ENCODE measurements at places on chromosomes 5 and 9.

DNA sequence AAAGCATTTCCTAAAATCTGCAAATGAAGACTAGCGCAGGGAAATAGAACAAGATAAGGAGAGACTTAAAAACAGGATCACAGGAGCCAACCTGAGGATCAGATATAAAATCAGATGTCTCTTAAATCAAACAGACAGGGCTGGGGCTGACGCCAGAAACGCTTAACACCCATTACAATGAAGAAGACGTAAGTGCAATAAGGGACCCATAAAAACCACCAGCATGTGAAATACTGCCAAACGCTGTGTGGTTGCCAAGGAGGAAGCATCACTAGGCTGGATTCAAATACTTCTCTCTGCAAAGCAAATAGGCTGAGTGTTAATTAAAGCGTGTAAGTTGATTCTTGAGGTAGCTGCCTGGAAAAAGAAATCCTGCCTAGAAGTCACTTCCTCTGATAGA, 74.4 kb upstream of the ATP10B start:
- DNase-seq, result no peak

- DNase-seq, result no peak
Observed at GRCh38 chr5:146682899-146683532, 167.0 kb upstream of the GPR151 start.

DNA sequence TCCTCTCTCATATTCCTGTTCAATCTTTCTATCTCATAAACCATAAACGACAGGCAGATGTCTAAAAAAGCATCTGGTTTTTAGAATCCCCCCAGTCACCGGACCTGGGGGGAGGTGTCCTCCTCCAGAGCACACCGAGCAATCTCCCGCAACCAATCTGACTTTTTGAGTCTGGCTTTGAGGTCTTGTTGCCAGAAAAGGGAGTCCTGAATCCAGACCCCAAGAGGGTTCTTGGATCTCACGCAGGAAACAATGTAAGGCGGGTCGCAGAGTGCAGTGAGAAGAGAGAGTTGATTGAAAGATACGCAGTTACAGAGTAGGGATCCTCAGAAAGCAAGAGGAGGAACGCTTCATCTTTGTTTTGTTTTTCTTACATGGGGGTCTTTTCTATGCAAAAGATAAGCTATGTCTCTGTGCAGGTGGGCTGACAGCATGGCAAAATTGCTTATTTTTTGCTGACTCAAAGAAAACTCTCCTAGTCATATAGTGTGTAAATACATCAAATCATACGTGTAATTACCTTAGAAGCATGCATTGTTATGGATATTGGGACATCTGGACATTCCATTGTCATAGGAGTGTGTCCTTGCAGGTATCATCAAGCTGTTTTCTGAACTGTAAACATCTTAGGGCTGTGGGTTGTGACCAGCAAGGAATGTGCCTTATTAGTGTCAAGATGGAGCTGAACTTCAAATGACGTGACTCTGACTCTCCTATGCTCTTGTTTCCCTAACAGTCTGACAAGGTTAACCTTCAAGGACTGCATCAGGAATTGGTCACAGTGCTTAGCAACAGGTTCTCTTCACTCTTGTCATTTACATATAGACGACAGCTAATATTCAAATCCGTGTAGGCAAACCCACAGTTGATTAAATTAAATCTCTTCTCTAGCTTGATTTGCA, 159.3 kb upstream of the DAPK1 start:
- DNase-seq, result no peak

DNA sequence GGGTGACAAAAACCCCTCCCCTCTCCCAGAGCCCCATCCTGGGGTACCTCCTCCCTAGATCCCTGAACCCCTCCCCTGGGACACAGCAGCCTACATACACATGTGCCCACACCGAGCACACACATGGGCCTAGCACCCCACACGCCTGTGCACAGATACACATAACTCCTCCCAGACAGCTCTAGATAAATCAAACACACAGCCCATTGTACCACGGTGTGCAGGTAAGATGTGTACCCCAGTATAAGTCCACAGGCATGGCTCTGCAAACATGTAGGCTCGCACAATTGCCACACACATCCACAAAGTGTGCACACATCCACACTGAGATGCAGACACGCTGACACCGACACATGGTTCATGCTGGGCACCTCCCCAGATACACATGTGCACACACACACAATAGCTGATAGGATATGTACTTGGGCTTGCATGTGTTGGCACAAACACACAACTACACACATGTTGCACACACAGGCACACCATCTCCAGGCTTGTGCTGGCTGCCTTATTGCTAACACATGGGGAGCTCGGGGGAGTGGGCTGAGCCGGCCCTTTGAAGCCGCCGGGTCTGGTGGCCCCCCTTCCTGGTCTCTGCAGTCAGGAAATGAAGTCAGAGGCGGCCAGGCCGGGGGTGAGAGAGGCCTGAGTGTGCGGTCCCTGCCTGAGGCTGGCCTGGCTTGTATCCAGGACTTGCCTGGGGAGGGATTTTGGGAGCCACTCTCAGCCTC, 30.2 kb downstream of the GOLGA2 start:
- no peak for DNase-seq

- peak; percentile 34 for DNase-seq
Observed at GRCh38 chr9:83281306-83282255, 218.6 kb upstream of the RASEF start.

DNA sequence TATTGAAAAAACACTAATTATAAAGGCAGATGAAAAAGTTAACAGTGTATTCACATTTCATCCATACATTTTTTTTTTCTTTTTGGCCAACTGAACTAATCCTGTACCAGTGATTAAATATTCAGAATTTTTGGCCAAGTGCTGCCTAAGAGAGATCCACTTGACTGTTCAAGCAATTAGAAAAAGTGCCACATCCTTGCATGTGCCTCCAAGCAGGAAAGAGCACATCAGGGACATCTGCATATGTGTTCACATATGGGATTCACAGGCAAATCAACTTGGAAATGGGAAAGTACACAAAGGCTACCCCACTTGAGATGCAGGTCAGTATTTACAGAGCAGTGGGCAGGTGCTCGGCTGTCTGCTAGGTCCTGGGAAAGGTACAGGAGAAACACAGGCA, 163.3 kb upstream of the LHFPL2 start:
- no peak for DNase-seq

- no peak for DNase-seq
Observed at GRCh38 chr5:92637960-92638359, 943.1 kb downstream of the NR2F1-AS1 start.
